ENCODE measurements at places on chromosomes 11 and 22.

GRCh38 chr11:2095542-2095941 lies 43.6 kb downstream of the IGF2 start:
- DNase-seq = no peak

- no peak for DNase-seq
Measured at GRCh38 chr22:43441216-43441615, 29.4 kb downstream of the MPPED1 start.

- DNase-seq = no peak
Measured at GRCh38 chr22:46639843-46640242, 19.7 kb downstream of the GRAMD4 start.

DNA sequence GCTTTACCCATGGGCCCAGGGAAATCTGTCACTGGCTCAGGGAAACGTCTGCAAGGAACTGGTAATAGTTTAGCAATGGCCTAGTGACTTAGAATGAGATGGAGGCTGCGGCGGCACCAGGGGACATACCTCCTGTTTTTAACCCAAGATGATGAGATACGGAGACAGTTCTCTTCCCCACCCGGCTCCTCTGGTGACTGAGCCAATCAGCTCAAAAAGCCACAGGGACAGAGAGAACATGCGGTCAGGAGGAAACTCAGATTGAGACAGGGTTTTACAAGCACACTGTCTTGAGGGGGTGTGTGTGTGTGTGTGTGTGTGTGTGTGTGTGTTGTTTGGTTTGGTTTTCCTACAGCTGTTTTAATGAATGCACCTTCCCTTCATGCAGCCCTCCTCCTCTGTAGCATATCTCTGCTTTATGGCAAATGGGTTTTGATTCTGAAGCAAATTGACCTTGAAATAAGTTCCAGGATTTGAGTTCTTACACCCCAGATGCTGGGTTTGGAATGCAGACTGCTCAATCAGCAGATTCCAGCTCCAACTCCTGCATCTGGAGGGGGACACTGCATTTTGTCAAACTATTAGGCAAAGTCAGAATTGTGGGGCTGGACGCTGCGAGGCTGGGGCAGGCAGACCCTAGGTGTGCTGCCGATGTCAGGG lies 246.2 kb downstream of the NTM start:
- DNase-seq = no peak

GRCh38 chr22:44648821-44649565 lies 53.0 kb upstream of the PRR5 start:
- no peak for DNase-seq

GRCh38 chr11:45485070-45485707 lies 180.2 kb downstream of the CHST1 start:
- DNase-seq = no peak

GRCh38 chr22:30600921-30601320 lies 6.1 kb upstream of the TCN2 start:
- DNase-seq = no peak

- no peak for DNase-seq
Measured at GRCh38 chr11:115959081-115959486, 454.9 kb upstream of the CADM1 start.

GRCh38 chr22:35257321-35258190 lies at the start of gene HMGXB4:
TSS of gene HMGXB4 (plus strand) at chr22:35257493. CDS start at chr22:35262391, 4,898 bp downstream.
- DNase-seq = peak; percentile 83

DNA sequence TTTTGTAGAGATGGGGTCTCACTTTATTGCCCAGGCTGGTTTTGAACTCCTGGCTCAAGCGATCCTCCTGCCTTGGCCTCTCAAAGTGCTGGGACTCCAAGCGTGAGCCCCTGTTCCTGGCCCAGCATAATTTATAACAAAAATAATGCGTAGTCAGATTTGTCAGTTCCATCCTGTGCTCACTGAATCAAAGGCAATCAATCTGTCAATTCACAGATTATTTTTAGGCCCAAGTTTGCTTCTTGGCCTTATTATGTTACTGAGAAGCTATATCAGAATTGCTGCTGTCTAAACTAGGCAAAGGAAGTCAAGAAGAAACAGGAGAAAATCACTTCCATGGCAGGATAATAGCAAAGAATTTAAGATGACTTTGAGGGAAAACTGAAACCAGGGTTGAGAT lies 8.7 kb downstream of the DLAT start:
- DNase-seq = no peak

DNA sequence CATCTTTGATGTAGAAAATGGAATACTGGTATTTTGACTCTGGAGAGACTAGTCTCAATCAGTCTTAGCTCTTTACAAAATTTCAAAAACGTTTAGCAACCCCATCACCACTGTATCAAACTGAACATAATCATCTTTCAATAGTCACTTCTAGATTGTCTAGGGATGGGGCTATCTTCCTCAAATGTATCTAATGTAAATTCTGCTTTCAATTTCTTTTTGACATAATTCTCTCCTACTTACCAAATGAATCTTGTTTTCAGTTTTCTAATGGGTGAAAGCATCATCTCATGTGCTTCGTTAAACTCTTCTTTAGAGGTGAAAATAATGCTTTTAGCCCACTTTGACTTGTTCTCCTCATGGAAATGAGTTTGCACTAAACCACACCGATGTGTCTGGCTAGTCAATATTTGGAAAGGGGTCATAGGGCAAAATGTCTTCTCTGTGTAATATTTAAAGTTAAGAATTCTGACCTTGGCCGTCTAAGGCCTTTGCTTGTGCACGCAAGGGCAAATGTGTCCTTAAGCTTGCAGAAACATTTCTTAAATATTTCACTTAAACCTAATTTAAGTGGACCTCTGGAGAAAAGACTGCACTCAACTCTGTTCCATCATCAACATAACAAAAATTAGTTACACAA lies 5.2 kb downstream of the SIK3 start:
- no peak for DNase-seq

DNA sequence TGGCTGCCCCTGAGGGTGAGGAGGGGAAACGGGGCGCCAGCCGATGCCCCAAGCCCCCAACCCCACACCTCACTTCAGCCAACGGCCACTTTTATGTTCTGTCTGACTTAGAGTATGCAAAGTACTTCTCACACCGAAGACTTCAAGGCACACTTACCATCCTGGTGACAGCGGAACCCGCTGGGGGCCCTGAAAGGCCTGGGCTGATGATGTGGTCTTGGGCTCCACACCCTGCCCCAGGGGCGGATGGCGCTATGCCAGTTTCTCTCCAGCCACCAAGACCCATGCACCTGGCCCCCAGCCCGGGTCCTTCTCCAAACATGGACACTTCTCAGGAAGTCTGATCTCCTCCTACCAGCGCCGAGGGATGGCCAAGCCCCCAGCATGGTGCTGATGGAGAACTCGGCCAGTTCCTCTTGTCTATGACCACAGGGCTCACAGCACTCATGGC lies 175.4 kb downstream of the CTTN start:
- DNase-seq = no peak

DNA sequence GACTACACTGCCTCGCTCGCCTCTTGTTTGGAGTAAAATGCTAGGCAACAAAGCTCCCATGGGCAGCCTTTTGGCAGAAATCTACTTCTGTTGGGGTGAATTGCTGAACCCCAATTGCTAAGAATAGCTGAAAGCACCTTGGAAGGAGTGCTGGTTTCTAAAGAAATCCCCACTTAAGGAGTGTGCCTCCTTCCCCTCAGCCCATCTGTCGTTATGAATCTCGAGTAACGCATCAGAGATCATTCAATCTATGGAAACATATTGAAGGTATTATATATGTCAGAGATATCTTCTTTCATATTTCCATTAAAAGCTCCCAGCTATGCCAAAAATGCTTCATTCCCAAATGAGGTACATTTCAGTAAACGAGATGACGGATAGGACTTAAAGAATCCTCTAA lies 229.6 kb upstream of the BLID start:
- no peak for DNase-seq

DNA sequence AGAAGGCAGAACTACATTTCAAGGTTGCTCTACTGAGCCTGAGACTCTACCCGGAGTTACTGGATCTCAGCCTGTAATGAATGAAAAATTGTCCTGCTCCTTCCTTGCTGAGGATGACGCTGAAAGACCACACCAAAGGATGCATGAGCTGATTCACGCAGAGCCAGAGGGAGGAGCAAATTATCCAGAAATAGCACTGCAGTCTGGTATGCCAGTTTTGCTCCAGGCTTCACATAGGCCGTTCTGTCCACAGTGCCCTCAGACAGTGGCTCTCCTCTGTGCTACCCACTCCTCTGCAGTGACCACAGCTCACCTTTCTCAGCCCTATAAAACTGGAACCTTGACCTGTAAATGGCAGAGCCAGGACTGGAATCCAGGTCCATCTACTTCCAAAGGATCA lies 79.3 kb upstream of the GALNT18 start:
- DNase-seq = no peak

DNA sequence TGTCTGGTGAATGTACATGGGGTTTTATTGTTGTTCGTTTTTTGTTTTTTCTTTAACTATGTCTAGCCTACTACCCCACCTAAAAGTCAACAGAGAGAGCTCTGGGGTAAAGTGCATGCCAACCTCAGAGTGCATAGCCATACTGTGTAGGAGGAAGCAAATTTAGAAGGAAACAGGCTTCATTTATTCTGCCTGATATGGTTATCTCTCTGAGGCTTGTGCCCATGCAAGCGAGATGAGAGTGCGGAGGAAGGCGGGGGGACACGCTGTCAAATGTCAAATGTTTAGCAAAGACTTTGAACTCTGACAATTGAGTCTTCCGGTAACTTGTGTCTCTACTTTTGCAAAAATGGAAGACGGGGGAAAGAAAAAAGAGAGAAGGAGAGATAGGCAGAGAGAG lies 295.5 kb downstream of the ETS1 start:
- DNase-seq = peak; percentile 74

DNA sequence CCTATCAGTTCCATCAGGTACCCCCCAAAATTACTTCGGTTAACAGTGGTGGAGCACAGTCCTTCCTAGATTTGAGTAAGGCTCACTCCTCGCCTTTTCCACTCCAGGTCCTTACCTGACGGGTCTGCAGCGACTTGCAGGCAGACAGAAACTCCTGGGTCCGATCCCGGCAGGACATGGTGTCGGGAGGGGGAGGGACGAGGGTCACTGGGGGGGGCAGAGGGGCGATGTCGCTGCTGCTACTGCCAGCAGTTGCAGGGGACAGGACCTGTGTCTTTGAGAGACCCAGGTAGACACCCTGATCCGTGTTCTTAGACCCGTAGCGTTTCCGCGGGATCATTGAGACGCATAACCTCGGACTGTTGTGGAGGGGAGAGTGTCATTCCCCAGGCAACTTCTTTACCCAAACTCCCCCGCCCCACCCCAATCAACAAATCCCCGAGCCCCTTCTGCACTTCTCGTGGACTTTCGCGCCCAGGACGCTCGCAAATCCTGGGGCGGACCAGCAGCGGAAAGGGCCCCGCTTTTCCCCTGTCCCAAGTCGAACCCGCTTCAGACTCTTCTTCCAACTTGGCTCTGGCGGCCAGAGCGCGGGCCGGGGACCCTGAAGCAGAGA lies 839 bp downstream of the STX5 start:
- no peak for DNase-seq

DNA sequence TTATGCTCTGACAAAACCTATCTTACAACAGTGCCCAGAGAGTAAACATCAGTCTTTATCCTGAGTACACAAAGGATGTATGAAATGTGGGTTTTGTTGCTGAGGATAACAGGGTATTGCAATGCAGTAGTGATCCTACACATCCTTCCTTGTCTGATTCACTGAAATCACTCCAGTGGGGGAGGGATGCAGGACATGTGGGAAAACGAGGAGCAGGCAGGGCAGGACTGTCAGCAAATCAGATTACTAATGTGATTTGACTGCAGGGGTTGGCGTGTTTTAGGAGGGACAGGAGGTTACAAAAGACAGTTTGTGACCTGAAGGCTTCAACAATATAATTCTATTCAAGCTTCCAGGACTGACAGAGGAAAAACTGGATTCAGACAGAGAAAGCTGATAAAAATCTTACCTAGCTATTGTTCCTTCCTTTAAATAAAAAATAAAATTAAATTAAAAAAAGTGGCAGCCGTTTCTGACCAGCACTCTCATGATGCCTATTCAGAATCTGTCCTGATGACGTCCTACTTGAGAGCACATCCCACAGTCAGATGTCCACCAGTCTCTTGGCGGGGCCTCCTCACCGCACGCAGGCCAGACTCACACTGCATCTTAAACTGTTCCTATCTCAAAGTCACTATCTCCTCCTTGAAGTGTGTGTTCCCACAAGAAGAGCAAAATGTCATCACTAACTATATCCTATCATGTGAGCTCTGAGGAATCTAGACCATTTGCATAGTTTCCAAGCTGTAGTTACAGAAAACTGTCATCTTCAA lies 50.6 kb upstream of the MN1 start:
- no peak for DNase-seq

- DNase-seq = no peak
Measured at GRCh38 chr11:90326647-90327046, 103.8 kb upstream of the CHORDC1 start.

DNA sequence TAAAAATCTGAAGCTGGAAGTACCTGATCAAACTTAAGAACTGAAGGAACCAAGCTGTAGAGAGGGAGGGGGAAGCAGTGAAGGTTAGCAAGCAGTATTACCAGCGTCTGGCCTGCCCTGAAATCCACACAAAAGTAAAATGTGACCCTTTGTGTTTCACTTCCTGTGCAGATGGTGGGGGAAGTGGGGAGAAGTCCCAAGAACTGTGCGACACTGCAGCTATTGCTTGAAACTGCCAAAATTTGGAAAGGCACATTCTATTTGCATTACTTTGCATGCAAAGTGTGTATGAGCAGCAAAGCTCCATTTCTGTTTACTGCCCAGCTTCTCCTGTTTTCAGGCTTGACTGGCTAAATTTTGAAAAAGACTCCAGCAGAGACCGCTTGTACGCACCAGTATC lies 72.1 kb upstream of the BMAL1 start:
- DNase-seq = no peak

- DNase-seq = no peak
Measured at GRCh38 chr11:17013548-17014320, 480 bp downstream of the PLEKHA7 start.

GRCh38 chr22:22789233-22789921 lies 98.2 kb upstream of the IGLL5 start:
- DNase-seq = no peak

- DNase-seq = no peak
Measured at GRCh38 chr11:69278091-69278867, 15.7 kb upstream of the MYEOV start.

DNA sequence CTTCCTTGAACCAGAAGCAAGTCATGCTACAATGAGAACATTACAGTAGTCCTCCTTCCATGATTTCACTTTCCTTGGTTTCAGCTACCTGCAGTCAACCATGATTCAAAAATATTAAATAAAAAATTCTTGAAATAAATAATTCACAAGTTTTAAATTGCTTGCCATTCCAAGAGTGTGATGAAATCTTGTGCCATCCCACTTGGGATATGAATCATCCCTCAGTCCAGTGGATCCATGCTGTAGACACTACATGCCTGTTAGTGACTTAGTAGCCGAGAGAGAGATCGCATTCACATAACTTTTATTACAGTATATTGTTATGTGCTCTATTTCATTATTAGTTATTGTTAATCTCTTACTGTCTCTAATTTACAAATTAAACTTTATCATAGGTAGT lies 6.0 kb downstream of the HOATZ start:
- no peak for DNase-seq

DNA sequence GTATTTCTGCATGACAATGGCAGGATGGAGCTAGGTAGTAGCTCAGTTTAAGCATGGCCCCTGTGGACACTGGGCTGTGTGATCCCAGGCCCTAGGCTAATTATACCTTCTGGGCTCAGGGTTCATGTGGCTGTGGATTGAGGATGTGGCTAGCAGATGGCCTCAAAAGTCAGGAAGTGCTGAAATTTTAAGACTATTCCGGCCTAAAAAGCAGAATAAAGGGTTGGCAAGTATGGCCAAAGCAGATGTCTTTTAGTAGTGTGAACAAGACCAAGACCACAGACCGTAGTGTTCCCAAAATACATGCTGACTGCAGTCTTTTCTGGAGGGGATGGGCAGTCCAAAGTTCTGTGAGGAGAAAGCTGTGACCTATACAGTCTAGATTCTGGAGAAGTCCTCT lies 115.7 kb upstream of the RAG2 start:
- DNase-seq = no peak

GRCh38 chr11:6646918-6647679 lies 8.5 kb downstream of the DCHS1 start:
- no peak for DNase-seq
